HL-60 (cell line): ENCODE measurements at places on chromosomes 4 and X.

GRCh38 chr4:53937918-53938317, 126.5 kb downstream of the CHIC2 start:
- DNase-seq, result no peak

GRCh38 chr4:74772783-74773182, 21.5 kb downstream of the BTC start:
- DNase-seq, result no peak

DNA sequence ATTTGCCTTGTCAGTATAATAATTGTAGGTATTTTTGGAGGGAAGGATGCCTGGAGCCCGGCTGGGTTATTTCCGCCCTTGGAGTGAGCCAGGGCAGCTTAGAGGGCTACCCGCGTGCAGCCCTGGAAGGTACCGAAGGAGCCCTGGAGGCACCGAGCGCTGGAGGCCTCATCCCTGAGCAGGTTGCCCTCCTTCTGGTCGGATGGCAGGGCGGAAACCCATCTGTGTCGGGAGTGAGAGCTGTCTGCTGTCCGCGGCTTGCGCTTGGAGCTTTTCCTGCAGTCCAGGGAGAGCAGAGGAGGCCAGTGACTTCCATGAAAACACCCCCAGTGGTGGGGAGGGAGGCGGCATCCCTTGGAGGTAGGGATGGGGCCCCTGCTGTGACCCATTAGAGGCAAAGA, 122.1 kb downstream of the TBL1X start:
- no peak for DNase-seq

- no peak for DNase-seq
Observed at GRCh38 chrX:5867778-5868177, 360.9 kb downstream of the NLGN4X start.

DNA sequence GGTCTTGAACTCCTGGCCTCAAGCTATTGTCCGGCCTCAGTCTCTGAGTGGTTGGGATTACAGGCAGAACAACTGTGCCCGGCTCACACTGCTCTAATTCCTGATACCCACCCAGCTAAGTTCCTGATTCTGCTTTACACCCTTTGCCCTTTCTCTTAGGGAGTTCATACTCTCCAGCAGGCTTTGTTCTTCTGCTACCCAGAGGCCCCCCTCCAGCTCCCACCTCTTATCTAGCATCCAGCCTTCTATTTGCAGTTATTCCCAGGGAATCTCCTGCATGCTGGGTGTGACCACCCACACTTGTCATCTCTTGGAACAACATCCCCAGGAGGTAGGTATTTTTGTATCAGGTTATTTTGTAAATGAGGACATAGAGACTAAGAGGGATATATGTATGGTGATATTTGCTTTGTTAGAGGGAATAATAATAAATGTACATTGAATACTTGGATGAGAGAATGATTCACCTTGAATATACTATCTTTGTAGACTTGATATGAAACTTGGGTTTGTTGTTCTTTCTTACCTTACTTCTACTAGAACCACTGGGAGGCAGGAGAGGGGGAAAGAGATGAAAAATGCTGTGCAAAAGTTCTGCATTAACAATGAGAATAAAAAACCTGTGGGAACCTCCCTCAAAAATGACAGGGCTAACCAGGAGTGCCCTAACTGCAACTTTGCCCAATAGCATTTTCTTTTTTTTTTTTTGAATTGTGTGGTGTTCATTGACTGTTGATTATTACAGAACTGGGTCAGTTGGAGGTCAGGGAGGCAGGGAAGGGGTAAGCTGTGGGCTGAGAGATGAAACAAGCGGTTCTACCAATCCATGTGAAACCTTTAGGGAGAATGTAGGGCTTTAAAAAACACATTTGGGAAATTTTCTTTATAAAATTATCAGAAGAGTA, 157.4 kb downstream of the SPRY1 start:
- no peak for DNase-seq

DNA sequence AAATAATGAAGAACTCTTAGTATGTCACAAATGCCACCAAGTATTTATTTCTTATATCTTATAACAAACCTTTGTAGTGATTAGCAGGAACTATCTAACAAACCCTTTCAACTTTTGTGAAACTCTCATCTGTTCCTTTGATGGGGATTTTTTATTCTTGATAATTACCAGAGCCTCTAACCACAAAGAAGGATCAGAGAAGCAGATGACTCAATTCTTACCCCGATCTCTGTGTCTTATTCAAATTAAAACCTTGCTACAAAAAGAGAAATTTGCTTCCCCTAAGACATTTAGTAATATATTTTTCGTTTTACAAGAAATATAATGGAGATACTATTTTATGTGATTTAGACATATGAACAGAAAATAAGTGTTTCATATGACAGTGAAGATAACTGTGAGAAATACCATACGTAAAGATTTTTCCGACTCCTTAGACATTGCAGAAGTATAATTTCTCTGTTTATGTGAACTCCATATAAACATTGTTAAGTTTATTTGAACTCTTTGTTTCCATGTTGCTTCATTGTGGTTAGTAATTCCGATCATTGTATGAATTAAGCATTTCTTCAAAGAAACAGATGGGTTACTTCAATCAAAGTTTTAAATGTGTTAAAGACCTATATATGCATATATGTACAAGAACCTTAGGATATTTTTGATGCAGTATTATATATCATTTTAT, 205.4 kb downstream of the CFAP299 start:
- DNase-seq, result no peak

DNA sequence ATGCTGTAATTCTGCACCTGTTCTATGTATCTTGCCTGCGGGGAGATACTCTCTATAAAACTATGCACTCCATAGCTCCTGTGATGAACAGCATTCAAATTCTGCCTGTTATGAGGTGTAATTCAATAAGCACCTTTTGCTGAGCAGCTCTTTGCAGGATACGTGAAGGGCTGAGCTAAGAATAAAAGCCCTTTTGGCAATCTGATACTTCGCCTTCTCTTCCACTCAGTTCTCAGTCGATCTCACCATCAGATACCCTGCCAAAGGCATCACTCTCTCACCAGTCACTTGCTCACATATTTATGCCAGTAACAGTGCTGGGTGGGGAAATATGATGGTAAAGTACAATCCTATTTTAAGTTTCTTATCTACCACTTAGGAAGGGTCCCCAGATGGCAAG, 67.2 kb downstream of the RPS3A start:
- no peak for DNase-seq

GRCh38 chrX:130770615-130771014, 132.4 kb downstream of the ENOX2 start:
- DNase-seq, result no peak

DNA sequence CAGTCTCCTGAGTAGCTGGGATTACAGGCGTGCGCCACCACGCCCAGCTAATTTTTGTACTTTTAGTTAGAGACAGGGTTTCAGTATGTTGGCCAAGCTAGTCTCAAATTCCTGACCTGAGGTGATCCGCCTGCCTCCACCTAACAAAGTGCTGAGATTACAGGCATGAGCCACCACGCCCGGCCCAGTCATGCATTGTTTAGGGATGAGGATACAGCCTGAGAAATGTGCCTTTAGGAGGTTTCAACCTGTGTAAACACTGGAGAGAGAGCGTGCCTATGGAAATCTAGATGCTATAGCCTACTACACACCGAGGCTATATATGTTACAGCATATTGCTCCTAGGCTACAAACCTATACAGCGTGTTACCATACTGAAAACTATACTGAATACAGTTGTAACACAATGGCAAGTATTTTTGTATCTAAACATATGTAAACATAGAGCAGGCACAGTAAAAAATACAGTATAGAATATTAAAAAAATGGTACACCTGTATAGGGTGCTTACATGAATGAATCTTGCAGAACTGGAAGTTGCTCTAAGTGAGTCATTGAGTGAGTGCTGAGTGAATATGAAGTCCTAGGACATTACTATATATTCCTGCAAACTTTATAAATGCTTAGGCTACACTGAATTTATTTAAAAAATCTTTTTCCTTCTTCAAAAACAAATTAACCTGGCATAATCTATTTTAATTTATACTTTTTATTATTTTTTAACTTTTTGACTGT, 588.2 kb upstream of the ADGRL3 start:
- no peak for DNase-seq

- no peak for DNase-seq
Observed at GRCh38 chr4:44319129-44319528, 129.5 kb downstream of the KCTD8 start.

DNA sequence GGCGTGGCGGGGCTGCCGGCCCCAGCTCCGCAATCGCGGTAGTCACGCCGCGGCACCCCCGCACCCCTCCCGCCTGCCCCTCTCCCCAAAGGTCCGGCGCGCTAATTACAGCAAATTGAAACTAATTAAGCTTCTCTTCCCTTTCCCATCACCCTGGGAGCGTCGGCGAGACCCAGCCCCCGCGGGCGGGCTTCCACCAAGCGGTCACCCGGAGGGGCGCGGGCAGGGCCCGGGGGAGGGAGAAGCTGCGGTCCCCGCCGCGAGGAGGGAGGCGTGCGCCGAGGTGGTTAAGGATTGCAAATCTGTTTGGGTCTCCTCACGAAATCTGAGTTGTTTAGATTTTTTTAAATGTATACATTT, 13.1 kb downstream of the ARX start:
- DNase-seq, result no peak

DNA sequence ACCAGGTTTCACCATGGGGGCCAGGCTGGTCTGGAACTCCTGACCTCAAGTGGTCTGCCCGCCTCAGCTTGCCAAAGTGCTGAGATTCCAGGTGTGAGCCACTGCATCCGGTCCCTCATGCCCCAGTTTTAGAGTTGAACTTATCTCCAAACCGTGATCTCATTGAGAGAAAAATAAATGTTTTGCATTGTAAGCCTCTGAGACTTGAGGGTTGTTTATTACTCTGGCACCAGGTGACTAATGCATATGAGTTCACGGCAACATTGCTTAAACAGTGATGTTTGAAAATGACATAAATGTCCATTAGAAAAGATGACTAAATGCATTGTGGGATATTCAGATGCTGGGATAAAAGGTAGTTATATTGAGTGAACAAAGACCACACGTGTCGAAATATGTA, 22.9 kb upstream of the FAT1 start:
- DNase-seq, result no peak

GRCh38 chr4:37675587-37676290, 10.4 kb downstream of the RELL1 start:
- no peak for DNase-seq

DNA sequence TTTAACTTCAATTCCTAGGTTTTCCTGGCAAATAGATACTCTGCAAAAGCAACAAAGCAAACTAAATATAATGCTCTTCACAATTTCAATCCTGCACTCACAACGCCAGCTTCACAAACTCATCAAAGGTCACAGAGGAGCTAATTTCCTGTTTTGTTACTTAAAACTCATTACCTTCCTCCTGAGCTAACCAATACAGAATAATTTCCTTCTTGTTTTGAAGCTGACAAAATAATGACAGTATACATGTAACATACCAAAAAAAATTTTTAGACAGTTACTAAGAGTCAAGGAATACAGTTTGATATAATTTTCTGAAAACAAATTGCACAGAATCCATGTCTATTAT, 17.9 kb downstream of the CNOT6L start:
- DNase-seq, result no peak

DNA sequence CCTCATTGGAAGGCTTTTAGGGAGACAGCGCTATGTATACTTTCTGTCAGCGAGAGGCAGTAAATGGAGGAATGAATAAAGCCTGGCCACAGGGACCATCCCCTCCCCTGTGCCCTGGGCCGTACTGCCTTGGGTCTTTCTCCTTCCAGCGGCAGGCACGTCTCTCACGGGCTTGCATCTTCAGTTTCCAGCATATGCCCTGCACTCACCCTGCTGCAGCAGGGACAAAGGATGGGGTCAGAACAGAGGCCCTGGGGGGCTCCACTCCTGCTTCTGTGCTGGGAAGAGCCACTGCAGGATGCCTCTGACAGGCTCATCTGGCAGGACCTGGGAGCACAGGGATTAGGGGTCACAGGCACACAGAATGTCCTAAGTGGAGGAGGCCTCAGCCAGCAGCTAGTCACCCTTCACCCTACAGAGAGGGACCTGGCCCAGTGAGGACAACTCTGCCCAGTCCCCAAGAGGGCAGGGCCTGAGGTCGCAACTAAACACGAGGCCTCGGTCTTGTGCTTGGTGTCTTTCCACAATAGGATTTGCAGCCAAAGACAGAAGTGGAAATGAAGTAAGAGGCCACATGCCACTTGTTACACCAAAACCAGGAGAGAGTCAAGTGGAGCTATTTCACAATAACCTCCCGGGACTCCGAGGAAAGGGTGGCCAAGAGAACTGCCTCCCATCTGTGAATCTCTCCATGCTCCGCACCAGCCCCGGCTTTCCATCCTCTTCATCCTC, 150.8 kb downstream of the AFAP1 start:
- DNase-seq, result no peak

DNA sequence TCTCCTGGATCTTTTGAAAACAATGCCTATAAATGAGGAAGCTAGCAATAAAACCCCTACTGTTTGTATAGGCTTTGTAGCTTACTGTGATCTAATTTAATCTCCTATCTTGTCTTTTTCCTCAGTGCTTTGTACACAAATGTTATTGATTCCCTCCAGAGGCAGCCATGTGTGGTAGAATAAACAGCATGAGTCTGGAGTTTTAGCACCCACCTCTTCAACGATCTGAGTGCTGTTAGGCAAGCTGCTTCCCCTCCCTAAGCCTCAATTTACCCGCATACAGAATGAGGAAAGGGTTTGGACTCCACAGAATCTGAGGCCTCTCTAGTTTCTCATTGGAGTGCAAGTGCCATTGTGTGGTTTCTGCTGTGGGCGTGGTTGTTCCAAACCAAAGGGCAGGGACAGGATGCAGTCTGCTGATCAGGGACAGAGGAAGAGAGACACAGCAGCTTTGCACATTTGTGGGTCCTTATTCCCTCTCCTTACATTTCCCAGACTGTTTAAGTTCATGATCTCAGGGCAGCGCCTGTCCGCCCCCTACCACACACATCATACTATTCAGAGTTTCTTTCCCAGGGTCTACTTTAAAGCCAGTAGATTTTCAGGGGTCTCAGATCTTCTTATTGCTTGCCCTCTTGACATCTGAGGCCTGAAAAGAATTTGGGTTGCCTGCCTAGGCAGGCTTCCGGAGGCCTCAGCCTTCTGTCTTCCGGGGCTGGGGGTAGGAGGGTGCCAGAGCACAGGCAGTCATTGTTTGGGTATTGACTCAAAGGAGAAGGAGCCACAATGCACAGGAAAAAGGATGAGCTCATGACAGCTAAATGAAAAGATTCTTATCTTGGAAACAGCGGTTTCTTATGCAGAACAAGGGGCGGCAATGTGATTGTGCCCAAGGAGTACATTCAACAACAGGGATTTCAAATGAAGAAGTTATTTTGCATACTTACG, 114.9 kb upstream of the TEX13D start:
- DNase-seq, result peak; percentile 39

DNA sequence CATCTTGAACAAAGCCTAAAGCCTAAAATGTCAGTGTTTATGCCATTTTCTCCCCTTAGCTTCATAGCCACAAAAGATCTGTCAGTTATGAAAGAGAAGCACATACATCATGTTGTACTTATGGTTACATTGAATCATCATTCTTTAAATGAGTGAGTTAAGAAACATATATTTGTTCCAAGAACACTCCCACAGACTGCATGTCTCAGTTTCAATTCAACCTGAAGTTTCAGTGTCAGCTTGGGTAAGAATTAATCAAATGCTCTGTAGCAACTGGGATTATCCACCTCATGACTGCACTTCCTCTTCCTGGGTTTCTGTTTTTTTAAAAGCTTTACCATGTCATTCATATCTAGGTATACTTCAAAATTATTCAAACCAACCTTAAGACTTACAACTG, 3.9 kb upstream of the TMPRSS11B start:
- DNase-seq, result no peak

- DNase-seq, result no peak
Observed at GRCh38 chr4:88008743-88009171, 1.3 kb downstream of the PKD2 start.
